ENCODE measurements at places on chromosomes 11 and 22.

DNA sequence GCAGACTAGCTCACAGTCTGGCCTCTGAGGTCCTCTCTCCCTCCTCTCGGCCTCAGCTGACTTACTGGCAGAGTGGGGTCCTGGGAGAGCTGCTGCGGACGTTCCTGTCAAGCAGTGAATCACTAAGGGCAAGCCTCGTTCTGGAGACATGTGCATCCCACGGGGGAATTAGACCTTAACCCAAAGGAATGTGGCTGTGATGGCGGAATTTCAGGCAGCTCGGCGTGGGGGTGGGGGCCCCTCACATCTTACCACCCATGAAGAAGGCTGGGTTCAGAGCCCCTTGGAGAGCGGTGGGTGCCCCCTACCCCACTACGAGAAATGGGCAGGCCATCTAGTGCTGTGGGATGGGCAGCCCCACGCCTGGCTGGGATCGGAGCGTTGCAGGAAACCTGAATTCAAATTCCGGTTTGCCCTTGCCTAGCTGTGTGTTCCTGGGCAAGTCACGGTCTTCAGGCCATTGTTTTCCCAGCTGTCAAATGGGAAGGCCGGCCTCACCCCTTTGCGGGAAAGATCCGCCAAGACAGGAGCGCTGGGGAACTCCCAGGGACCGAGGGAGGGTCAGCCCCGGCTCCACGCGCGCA lies 554 bp downstream of the LRRC32 start:
- no peak for DNase-seq

DNA sequence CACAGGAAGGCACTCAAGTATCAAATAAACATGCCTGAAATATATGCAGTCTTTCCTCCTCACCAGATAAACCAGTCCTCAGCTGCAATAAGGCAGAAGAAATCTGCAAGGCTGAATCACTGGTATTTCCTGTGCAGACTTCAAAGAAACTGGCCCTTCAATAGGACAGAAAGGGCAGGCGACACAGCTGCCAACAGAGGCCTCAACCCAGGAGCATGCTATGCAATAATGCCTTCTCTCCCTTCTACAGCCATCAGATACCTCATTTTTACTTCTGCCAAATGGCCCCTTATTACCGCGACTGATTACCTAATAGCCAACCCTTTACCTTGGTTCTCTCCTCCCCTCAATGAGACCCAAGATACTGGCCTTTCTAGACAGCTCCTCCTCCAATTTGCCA lies 8.0 kb downstream of the NUMA1 start:
- DNase-seq, result no peak

DNA sequence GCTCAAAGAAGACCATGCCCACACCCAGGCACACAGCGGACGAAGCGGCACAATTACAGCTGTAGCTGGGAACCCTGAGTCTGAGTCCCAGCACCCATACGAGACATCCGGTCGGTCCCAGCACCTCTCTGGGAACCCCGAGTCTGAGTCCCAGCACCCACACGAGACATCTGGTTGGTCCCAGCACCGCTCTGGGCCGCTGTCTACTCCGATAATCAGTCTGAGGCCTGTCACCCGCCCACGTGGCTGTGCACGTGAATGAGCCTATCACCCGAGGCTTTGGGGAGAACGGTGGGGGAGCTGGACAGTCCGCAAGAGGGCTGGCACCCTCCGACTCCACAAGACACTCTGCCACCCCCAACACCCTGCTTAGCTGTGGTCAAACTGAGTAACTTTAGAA lies 6.2 kb downstream of the TTLL8 start:
- no peak for DNase-seq

DNA sequence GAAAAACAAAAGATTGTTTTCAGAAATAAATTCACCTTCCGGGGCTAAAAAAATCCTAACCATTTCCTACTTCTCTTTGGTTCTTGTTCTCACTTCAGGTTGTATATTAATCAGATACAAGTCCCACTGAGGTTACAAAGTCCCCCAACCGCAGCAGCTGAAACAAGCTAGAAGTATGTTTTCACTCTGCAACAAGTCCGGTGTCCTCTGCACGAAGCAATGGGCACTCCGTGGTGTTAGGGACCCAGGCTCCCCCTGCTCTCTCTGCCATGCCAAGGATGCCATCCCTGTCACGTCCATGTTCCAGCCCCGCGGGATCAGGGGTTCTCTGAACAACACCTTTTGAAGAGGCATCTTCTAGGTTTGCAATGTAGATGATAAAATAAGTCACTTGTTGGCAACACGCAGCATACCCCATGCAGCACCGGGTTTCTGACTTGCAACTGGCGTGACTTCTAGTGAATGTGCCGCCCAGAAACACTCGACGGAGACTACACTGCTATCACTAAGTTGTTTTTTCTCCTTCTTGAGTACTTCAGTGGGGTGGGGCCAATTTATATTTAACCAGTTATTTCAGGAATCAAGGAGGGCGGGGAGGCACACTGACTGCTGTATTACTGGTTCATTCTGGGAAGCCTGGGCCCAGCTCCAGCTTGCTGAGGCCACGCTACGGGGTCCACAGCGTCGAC lies 25.4 kb upstream of the GSTP1 start:
- no peak for DNase-seq

GRCh38 chr11:130445788-130446187 lies 2.7 kb upstream of the ADAMTS15 start:
- no peak for DNase-seq

DNA sequence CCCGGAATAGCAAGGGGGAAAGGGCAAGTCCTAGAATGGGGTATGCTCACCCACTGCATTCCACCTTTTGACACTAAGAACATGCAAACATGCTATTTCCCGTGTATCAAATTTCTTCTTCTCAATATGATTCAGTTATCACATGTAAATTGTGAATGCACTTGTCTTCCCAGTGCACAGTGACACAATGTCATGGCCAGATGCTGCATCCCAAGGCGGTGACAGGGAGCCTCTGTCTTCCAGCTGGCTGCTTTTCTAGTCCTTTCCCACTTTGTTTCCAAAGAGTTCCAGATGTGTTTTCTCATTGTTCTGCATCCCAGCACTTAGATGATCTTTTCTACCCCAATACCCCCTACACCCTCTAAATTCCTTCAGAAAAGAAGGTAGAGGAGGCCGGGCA lies 12.4 kb downstream of the SLC25A18 start:
- DNase-seq, result no peak

DNA sequence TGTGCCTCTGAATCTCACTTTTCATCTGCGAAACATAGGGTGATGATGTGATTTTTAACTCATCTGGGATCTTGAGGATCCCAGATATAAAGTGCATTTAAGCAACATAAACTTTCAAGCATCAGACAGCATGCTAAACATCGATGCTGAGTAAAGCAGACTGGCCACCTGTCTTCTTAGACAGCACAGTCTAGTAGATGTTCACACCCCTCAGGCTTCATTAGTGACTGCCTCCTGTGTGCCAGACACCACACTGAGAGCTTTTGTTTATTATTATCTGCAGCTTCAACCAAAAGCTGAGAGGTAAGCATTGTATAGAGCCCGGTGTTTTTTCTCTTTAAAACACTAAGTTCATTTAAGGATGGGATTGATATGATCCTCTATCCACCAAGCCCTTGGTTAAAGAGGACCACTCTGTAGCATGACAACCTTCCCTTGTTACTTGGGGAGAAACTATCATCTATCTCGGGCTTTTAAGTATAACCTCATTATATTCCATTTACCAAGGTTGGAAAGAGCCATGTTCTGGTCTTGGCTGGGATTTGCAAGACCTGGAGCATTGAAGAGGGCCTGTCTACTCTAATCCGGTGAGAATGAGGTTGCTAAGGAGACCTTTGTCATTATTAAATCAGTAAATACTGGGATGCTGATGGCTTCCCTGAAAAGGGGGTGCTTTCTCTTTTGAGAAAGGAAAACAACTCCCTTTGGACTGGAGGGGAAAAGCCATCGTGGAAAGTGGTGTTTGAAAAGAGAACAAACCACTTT lies 114.2 kb upstream of the SEZ6L start:
- no peak for DNase-seq

- no peak for DNase-seq
Observed at GRCh38 chr22:37254209-37254866, 10.3 kb upstream of the RAC2 start.

- DNase-seq, result no peak
Observed at GRCh38 chr11:26365284-26365683, 33.4 kb downstream of the ANO3 start.

DNA sequence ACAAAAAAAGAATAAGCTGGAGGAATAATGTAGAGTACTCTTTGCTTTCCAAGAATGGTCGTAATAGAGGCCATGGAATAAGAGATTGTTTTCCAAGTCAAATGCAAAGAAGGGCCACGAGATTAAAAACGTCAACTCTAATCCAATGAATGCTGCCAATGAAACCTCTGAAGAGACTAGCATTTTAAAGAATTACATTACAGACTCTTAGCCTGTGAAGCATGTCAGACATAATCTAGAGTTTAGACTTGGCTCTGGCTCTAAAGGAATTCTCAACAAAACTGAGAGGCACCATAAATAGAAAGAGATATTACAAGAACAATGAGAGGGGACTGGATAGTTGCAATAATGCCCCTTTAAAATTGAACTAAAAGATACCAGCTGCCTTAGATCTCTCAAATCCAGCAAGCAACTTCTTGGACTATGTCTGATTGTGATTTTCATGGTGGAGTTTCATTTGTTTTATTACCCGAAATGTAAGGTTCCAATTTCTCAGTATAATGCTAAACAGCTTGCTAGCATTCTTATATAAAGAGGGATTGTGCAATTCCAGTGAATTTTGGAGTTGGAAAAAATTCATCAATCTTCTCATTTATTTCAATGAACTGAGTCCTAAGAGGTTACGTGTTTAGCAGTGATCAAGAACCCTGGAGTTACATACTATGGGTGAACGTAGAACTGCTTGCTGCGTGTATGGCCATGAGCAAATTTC lies 5.6 kb downstream of the ETS1 start:
- DNase-seq, result no peak

DNA sequence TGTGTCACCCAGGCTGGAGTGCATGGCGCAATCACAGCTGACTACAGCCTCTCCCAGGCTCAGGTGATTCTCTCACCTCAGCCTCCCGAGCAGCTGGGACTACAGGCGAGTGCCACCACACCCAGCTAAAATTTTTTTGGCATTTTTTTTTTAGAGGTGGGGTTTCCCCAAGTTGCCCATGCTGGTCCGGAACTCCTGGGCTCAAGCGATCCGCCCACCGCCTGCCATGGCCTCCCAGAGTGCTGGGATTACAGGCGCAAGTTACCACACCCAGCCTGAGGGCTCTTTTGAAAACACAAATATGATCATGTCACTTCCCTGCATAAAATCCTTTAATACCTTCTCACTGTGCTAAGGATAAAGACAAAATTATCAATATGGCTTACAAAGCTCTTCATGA lies 88.1 kb downstream of the MAML2 start:
- DNase-seq, result no peak

DNA sequence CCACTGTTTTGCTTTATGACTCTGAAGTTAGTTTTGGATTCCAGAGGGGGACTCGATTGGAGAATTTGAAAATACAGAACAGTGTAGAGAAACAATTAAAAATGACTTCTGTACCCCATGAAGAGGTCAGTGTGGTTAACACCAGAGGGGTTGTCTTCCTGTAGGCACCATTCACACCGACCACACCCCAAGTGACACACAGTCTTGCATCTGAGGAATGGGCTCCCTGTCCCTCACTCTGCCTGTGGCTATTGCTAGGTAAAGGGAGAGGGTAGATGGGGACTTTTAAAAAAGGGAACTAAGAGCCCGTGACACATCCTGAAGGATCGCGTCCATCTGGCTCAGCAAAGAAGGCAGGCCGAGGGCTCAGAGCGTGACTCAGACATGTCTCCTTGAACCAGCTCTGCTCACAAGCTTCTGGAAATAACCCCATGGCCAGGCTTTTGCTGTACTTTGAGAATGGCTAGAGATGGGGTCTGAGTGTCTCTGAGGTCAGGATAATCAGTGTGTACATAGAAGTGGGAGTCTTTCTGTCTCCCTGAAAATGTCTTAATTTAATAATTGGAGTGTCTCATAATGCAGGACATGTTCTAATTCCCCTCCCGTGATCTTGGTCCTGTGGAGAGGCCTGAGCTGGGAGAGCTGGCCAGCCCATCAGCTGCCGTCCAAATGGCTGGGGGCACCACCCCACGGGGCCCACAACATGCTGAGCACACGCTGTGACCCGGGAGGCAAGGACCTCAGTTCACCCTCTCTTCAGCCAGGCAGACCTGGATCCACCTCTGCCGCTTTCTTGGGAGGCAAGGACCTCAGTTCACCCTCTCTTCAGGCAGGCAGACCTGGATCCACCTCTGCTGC lies 39.3 kb downstream of the SGSM1 start:
- no peak for DNase-seq

DNA sequence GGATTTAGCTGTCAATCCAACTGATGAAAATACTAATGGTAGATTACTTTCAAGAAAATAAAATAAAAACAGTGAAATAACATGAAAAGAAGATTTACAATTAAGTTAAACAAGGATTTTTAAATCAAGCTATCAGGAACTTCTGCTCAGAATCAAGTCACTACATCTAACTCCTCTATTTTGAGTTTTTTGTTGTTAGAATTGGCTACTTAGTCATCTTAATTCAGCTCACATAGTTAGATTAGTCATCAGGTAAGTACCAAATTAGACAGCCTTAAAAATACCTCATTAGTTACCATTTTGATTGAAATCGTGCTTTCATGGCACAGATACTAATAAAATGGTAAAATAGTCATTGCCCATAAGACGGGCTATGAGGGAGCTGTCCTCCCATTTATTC lies 35.8 kb downstream of the BTG4 start:
- DNase-seq, result no peak

GRCh38 chr11:431921-432320 lies 9.9 kb downstream of the ANO9 start:
- DNase-seq, result no peak

GRCh38 chr11:35029979-35030682 lies 108.8 kb upstream of the CD44 start:
- DNase-seq, result peak; percentile 18

DNA sequence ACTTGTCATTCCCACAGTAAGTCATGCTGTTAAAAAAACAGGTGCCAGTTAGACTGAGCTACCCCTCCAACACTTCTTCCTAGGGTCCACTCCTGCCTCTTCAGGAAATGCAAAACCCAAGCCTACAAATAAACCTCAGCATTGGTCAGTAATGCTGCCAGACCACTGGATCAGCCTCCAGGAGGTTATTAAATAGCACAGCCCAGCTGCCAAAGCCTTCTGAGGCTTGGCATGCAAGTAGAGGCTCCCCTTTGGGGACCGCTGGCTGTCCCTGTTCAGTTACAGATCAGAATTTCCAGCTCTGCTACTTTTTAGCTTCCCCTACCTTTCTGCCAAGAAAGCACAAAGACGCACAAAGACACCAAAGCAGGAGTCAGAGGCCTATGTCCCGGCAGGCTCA lies 33.3 kb downstream of the ABTB2 start:
- no peak for DNase-seq

- no peak for DNase-seq
Observed at GRCh38 chr22:47021371-47022074, 259.1 kb downstream of the TBC1D22A start.

All from activated CD4-positive, alpha-beta T cell treated with anti-CD3 and anti-CD28 coated beads, Interleukin-2, amount 50 U/mL, for 4 hours (primary cell).